ENCODE measurements at places on chromosomes 1 and 21.

GRCh38 chr1:170284512-170284911 is 138.8 kb downstream of the NTMT2 start:
- no peak for DNase-seq

DNA sequence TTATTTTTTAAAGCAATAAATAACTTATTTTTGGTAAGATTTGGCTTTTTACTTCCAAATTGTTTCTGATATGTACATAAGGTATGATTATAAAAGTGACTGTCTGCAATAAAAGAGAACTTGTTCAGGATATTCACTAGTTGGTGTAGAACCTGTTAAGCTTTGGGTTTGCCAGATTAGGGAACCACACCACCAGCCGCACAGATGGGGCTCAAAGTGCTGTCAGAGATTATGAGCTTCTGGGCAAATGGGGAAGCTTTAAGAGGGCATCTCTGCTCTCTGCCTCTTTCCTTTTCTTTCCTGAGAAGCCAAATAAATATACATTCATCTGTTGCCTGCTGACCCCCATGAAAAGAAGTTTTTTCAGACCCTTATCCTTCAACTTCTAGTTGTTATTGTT is 25.4 kb downstream of the IVNS1ABP start:
- no peak for DNase-seq

DNA sequence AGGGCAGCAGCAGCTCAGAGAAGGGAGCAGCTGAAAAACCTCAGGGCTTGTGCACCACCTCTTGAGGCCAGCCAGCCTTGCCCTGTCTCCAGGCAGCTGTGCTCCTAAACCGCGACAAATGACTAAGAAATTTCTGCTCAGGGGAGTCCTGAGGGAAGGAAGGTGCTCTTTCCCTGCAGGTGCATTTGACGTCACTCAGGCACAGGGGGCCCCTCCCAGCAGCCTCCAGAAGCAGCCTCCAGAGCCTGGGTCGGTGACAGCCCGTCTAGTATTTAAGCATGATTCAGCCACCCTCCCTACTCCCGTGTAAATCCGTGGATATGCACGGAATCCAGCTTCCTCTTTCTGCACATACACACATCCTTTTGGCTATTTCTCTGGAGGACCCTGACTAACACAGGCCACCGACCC is 560.5 kb downstream of the KIF26B start:
- no peak for DNase-seq

GRCh38 chr1:205448540-205449253 is 7.1 kb downstream of the BLACAT1 start:
- no peak for DNase-seq

DNA sequence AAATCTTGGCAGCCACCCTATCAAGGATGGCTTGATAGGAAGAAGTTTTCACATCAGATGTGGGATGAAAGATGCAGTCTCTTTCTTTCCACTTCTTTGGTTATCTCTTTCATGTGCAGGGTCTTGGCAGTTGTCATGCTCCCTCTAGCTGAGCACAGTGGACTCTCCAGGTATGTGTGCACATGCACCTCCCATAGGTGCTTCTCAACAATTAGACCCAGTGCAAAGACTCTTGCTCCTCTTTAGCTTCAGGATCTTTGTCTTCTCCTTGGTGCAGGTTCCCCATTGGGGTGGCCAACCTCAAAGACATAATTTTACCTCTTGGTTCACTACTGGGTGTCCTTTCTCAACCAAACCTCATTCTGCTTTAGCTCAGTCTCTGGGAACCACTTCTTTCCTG is 80.7 kb downstream of the TBX15 start:
- DNase-seq: no peak

DNA sequence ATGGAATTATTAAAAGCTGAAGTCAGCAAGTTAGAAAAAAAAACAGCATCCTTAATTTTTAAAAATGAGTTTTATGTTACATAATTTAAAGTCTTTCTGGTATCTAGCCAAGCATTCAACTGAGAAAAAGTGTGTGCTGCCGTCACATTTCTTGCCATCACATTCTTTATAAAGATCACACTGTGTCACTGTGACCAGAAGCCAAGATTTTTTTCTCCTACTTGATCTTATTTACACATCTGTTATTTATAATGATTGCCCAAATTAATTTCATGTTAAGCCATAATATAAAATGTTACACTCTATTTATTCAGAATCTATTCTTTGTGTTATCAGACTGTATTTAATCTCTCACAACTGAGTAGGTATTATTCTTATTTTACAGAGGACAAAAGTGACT is 1603.7 kb downstream of the PLA2G4A start:
- DNase-seq: no peak

- DNase-seq: no peak
Measured at GRCh38 chr1:177849130-177849529, 120.7 kb downstream of the SEC16B start.

- DNase-seq: no peak
Measured at GRCh38 chr1:187070076-187070475, 241.3 kb downstream of the PLA2G4A start.

DNA sequence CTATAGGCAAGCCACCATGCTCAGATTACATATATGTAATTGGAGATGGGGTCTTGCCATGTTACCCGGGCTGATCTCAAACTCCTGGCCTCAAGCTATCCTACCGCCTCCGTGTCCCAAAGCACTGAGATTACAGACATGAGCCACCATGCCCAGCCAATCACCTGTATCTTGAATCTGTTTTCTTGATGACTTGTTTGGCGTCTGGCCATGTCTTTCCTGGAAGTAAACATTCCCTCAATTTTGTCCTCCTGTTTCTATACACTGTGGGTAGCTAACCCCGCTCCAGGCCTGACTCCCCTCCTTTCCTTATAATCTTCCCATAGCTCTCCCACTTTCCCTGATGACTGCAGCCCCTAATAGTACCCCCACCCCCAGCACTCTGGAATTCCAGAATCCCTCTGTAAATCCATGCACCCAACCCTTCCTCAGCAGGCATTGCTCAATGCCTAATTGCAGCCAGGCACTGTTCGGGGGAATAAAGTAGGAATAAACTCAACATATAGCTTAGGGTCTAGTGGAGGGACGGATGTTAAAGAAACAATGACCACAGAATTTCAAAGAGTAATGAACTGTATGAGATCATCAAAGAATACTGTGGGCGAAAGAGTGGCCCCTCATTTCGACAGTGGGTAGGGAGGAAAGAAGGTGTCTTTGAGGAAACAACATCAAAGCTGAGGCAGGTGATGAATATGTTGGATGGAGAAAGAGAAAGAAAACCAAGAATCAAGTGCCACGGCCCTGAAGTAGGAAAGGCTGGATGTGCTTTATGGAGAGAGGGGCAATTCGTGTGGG is 161.5 kb downstream of the ADSS2 start:
- DNase-seq: no peak

GRCh38 chr1:36481771-36482723 is 666 bp downstream of the CSF3R start:
- no peak for DNase-seq

- DNase-seq: no peak
Measured at GRCh38 chr1:171403393-171403792, 81.9 kb upstream of the PRRC2C start.

GRCh38 chr21:16504281-16504680 is 774.5 kb downstream of the USP25 start:
- no peak for DNase-seq

DNA sequence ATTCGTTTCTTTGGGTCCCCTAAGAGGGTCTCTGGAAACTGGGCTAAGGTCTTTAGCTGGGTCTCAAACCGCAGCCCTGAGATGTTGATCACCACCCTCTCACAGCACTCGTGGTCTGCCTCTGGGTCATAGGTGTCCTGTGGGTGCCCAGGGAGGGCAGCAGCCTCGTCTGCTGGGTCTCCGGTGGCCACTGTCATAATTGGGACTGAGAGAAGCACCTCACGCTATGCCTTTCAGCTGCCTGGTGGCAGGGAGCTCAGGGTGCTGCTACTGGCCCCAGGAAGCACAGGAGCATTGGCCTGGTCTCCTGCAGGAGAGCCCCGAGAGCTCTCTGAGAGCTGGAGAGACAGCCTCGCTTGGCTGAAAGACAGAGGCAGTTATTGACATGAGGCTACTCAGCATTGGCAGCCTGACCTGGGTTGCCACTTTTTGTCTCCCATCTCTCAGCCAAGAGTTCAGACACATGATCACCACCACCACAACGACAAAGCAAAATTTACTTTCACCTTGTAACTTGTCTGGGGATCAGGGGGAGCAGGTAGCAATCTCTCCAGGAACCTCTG is 1.5 kb downstream of the KCNA2 start:
- no peak for DNase-seq

DNA sequence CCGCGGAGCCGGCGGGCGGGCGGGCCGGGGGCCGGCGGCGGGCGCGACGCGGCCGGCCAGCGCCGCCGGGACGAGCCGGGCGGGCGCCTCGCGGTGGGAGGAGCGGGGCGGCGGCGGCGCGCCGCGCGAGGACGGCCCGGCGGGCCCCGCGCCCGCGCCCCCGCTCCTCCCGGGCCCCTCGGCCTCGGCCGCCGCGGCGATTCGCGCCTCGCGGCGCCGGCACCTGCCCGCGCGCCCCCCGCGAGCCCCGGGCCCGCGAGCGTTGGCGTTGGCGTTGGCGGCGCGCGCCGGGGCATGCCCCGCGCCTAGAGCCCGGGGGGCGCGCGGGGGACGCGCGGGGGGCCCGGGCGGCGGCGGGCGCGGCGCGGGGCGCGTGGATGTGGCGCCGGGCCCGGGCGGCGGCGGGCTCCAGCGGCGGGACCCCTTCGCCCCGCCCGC is at the start of gene SKI:
Gene SKI, plus strand, starts transcription at position 163 of the 438 bp plus-strand sequence. CDS start 448 bp downstream, outside the sequence.
- no peak for DNase-seq

GRCh38 chr1:8815582-8816151 is 1.8 kb downstream of the RERE start:
- DNase-seq: no peak

DNA sequence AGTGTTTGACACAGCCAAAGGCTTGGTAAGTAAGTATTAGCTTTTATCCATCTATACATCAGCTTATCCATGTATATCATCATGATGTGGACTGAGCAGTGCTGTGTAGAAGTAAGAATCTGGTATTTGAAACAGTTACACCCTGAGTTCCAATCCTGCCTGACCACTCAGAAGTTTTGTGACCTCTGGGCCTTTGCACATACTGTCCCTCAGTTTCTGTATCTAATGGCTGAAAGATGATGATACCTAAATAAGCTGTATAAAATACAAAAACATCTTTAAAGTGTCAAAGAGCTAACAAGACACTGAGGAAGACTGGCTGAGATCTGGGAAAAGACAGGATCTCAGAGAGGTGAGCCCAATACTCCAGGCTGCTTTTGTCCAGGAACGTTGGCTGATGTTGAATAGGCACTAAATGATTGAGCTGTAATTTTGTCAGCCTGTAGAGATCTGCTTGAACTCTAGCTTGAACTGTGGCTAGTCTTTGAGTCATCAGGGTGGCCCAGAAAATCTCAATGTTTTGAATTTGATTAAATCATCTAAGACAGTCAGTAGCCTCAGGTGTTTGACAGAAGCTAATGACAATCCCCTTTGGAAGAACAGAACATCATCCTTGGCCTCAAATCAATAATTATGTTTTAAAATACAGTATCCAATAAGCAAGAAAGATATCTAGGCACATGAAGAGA is 20.2 kb upstream of the OTUD3 start:
- DNase-seq: no peak

- DNase-seq: no peak
Measured at GRCh38 chr1:248849152-248849551, 9.7 kb downstream of the ZNF692 start.

- DNase-seq: no peak
Measured at GRCh38 chr21:43305811-43306311, 121.1 kb downstream of the SIK1 start.

DNA sequence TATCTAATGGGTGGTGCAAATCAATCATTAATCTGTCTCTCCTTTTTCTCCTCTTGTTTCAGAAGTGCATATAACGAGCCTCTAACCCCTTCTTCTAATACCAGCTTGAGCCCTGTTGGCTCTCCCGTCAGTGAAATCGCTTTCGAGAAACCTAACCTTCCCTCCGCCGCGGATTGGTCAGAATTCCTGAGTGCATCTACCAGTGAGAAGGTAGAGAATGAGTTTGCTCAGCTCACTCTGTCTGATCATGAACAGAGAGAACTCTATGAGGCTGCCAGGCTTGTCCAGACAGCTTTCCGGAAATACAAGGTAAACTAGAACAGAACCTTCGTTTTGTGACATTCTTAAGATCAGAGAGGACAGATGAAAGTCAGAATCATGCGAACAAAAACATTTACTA is 25.3 kb upstream of the VAMP3 start:
- no peak for DNase-seq

DNA sequence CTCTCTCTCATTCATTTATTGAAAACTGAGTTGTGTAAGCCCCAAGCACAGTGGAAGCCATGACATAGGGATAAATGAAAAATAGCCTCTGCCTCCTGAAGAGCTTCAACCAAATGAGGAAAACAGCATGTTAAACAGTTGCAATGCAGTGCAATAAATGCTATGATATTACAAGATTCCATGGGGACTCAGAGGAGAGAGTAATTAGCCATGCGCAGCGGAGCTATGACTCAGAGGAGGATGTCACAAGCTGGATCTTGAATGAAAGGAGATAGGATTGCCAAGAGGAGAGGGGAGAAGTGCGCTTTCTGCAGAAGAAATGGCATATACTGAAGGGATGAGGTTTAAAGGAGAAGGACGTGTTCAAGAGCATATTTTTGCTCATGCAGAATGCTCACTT is 231.3 kb upstream of the PLXNA2 start:
- no peak for DNase-seq

GRCh38 chr1:246639732-246640131 is 73.5 kb downstream of the CNST start:
- DNase-seq: no peak

DNA sequence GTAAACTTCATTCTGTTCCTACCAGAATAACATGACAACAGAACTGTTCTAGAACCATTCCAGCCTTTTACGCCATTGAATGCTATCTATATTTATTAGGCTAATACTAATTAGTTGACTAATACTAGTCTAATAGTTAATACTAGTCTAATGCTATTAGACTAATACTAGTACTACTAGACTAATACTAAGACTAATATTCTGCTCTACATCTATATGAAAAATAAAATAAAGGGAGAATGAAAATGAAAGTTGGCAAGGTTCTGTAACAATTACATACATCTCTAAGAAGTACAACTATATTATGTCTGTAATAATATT is 40.9 kb upstream of the LRRC8B start:
- no peak for DNase-seq
